Colonic mucosa (tissue), 4 donors: ENCODE measurements at places on chromosomes 7 and 10. TPM values are rescaled to one million over a fixed set of nuclear protein-coding genes. Genes with fewer than 3 reads are reported as not detected.

The NUTM2A gene
- 0.62 TPM for total RNA-seq

The ITIH5 gene
- total RNA-seq, result 15.6 TPM

The CAV1 gene
- 16.1 TPM for total RNA-seq

DNA sequence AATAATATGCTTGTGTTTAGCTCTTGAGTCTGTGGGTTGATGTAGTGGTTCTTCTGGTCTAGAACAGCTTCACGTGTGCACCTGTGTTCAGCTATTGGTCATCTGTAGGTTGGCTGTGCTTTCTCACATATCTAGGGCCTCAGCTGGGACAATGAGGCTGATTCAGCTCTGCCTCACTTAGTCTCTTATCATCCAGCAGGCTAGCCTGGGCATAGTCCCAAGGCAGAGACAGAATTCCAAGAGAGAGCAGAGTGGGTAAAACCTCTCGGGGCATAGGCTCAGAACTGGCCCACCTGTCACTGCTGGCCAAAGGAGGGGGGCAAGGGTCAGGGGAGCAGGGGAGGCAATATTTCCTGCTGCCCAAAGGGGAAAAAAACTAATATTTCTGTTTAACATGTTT lies 32.0 kb upstream of the MXI1 start:
- no peak overlapping the region for H3K4me3 ChIP-seq
- H3K36me3 ChIP-seq, result no peaks in the 10 kb centered on the region
- peaks cover 3% of the 10 kb centered on the region for H3K4me1 ChIP-seq
- no peak overlapping the region for H3K27ac ChIP-seq
- H3K27me3 ChIP-seq, result no peaks in the 10 kb centered on the region
- no peak for DNase-seq
